T-cell (primary cell): ENCODE measurements at places on chromosomes 4 and X.

- no peak for DNase-seq
Measured at GRCh38 chrX:23705235-23705634, 37.8 kb downstream of the ACOT9 start.

GRCh38 chr4:53465281-53465680 lies 87.8 kb downstream of the FIP1L1 start:
- DNase-seq: no peak

- no peak for DNase-seq
Measured at GRCh38 chr4:75880278-75880677, 22.0 kb downstream of the PPEF2 start.

DNA sequence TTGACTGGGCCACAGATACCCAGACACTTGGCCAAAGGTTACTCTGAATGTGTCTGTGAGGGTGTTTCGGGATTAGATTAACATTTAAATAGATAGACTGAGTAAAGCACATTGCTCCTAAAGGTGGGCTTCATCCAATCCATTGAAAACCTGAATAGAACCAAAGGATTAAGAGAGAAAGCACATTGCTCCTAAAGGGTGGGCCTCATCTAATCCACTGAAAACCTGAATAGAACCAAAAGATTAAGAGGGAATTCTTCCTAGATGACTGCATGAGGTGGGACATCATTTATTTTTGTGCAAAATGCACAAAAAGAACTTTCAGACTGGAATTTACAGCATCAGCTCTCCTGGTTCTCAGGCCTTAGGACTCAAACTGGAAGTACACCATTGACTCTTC lies 351.2 kb upstream of the PCDH10 start:
- DNase-seq: no peak

GRCh38 chrX:65910899-65911298 lies 129.0 kb downstream of the VSIG4 start:
- no peak for DNase-seq

DNA sequence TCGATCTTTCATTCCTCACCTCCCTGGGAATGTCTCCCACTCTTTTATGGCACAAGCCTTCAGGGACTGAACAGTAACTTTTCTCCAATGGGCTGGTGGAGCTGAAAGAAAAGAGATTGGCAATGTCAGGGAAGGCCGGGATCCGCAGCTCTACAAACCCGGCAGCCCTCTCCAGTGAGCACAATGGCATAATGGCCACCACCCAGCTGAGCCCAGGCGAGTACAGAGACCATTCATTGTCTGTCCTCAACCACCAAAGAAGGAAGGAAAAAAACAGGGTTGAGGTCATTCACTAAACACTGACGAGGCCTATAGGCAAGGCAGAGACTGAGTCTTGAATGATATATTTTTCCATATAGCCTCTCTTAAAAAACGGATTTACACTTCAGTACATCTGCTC lies 3.6 kb downstream of the GEMIN8 start:
- DNase-seq: no peak

DNA sequence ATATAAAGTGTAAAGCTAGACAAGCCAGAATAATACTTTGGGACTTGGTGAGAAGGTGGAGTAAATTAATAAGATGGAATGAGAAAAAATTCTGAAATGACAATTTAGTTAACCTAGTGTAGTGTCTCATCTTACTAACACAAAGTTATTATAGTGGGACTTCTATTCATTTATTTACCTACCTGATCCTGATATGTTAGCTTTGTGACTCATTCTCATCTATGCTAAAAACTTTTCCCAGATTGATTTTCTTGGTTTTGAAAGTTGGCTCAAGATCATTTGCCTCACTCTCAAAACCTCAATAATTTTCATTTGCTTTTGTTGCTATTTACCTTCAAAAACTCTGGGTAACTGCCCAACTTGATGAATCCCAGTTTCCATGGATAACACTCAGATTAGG lies 698.6 kb downstream of the SH3BGRL start:
- DNase-seq: no peak
